ENCODE measurements at places on chromosomes 4 and X.
A peak's percentile ranks its signal among the peaks of the same experiment; 100 is the strongest.

- DNase-seq, result no peak
These were observed 919.2 kb downstream of the STIM2 start for GRCh38 chr4:27779827-27780226.

- DNase-seq, result no peak
These were observed 63.8 kb downstream of the EFNB1 start for GRCh38 chrX:68892651-68893050.

GRCh38 chrX:42673301-42673810 is 104.6 kb downstream of the PPP1R2C start:
- DNase-seq, result no peak

GRCh38 chrX:15719324-15719968 is 18.6 kb upstream of the CA5B start:
- DNase-seq, result no peak

GRCh38 chr4:157226601-157227000 is 6.1 kb downstream of the GRIA2 start:
- DNase-seq, result no peak

DNA sequence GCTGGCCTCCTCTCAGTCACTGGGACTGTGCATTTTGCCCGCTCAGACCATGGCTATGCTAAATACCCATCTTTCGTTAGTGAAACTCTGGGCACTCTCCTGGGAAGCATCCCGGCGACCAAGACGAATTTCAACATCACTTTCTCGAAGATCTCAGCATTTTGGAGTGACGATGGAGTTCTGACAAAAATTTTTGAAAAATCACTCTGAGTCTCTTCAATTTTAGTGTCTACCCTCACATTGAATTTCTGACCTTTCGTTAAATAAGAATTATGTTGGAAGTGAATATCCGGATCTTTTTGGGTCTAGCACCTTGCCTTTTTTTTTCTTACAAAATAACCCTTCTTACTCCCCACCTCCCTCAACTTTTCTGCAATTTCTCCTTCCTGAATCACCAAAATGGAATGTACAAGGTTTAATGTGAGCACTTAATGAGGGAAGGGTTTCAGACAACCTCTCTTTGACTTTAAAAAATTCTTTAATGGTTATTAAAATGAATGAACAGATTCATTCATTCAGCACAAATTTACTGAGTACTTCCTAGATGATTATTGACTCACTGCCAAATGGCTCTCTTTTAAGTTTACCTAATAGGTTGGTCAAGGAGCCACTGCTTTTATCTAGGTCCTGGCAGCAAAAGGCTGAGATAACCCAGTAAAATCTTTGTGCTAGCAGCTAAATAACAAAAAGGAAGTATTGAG is 746 bp upstream of the AADAT start:
- DNase-seq, result peak; percentile 26

- DNase-seq, result no peak
These were observed 107.9 kb downstream of the FBXW7 start for GRCh38 chr4:152427981-152428380.

- no peak for DNase-seq
These were observed 1119.8 kb upstream of the INTU start for GRCh38 chr4:126512979-126513378.

DNA sequence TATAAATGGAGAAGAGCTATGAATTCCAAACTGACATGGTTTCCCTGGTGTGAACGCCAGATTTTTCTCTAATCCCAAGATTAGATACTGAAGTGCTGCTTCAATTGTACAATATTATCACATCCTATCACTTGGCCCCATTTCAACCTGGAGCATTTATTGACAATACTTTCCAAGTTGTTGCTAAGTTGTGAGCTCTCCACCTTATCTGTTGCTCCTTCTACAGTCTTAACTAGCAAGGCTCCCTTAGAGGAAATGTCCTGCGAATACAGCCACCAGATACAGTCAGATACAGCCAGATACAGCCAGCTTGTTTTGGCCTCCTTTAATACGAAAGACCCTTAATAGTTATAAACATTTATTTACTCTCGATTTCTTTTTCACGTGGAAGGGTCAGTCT is 466.3 kb upstream of the FAM241A start:
- DNase-seq, result no peak

DNA sequence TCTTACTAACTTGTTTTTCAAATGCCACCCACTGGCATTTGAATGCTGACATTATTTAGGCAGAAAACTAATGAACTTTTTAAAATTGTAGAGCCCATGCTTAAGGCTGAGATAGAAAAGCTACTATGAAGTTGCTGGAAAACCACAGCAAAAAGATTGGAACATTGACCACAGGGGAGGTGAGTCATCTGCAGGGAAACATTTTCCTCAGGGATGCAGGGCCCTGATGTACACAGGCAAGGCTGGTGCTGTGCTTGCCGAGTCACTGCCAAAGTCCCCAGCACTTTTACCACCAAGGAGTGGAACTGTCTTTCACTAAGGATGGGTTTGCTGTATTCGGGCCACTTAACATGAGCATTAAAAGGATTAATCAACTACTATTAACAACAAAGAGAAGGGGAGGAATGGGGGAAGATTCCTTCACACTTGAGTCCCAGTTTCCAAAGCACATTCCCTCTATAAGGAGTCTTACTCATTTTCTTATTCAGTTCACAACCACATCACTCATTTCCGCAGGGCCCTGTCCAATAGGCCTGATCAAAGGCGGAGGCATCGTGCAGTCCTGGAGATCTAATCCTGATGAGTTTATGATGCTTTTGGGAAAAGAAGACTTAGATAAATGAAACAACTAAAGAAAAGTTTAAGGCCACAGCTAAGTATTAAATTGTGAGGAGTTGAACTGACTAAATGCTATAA is 202.9 kb upstream of the NPY2R start:
- peak; percentile 66 for DNase-seq

DNA sequence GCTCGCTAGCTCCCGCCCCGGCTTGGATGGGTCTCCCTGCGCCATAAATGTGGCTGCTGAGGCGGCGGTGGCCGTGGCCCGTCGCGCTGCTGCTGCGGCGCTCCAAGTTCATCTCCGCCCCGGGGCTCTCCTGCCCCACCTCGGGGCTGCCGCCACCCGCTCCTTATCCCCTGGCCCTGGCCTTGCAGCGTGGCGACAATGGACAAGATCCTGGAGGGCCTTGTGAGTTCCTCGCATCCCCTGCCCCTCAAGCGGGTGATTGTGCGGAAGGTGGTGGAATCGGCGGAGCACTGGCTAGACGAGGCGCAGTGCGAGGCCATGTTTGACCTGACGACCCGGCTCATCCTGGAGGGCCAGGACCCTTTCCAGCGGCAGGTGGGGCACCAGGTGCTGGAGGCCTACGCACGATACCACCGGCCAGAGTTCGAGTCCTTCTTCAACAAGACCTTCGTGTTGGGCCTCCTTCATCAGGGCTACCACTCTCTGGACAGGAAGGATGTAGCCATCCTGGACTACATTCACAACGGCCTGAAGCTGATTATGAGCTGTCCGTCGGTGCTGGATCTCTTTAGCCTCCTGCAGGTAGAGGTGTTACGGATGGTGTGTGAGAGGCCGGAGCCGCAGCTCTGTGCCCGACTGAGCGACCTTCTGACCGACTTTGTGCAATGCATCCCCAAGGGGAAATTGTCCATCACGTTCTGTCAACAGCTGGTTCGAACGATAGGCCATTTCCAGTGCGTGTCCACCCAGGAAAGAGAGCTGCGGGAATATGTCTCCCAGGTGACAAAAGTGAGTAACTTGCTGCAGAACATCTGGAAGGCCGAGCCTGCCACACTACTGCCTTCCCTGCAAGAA is 763 bp downstream of the USP38 start:
- DNase-seq, result no peak

GRCh38 chr4:134812611-134813010 is 611.0 kb upstream of the PABPC4L start:
- DNase-seq, result no peak

GRCh38 chrX:118350706-118351105 is 4.8 kb downstream of the WDR44 start:
- DNase-seq, result no peak

- DNase-seq, result peak; percentile 33
These were observed 158.3 kb upstream of the KIT start for GRCh38 chr4:54499308-54500074.

- DNase-seq, result no peak
These were observed 161.8 kb downstream of the NAA11 start for GRCh38 chr4:79163981-79164490.

DNA sequence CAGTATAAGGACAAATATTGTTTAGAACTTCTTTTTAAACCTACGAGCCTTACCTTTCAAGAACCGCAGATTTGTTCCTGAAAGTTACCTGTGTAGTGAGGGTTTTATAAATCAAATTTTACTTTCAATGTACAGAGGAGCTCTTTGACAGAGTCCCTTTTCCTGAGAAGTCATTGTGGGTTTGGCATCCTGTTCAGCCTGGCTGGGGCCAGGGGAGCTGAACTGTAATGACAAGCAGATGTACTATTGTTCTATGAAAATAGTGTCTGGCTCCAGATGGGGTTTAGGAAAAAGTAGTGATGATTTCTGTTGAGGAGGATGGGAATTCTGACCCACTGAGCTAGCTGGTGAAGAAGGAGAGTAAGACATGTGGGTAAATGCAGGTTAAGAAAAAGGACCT is 196.2 kb upstream of the PGRMC2 start:
- DNase-seq, result peak; percentile 82

GRCh38 chr4:89563431-89563830 is 255.8 kb upstream of the GPRIN3 start:
- DNase-seq, result no peak

- DNase-seq, result peak; percentile 71
These were observed 4.9 kb upstream of the WDFY3 start for GRCh38 chr4:84971319-84971932.

DNA sequence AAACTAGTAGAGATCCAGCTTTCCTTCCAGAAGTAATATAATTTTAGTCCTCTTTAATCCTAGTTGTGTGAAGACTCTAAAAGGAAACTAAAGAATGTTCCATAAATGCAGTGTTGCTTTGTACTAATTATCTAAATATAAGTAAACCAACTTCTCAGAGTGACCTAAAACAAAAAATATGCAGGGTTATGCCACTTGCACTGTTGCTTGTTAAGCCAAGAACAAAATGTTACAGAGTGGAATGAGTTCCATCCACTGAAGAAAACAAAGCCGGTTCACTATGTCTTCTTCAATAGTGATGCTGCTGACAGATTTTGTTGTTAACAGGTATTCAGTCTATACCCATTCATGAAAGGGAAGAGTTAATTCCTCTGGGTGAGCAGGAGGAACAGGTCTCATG is 252.0 kb upstream of the DIAPH2 start:
- no peak for DNase-seq
